A549 treated with RU486 at 1 μM for 4 hours (cell line): ENCODE measurements at places on chromosomes 7 and 10. TPM values are rescaled to one million over a fixed set of nuclear protein-coding genes. Genes with fewer than 3 reads are reported as not detected.

The FKBP9 gene
- total RNA-seq, result 75.7 to 124 TPM (median 88.0 TPM) in 5 replicates

The PLXDC2 gene
- total RNA-seq, result 0.02 to 0.05 TPM (median 0.03 TPM) in 3 of 5 replicates, not detected in the others

The GHRHR gene
- total RNA-seq, result 0.29 TPM in 1 of 5 replicates, not detected in the others

The SLC25A40 gene
- total RNA-seq, result 3.4 to 9.1 TPM (median 7.8 TPM) in 5 replicates

The FGFBP3 gene
- total RNA-seq, result 1.8 to 3.1 TPM (median 2.7 TPM) in 5 replicates

The CRYGN gene
- not detected in 5 replicates for total RNA-seq

The EN2 gene
- 0.62 to 1.0 TPM (median 0.94 TPM) in 5 replicates for total RNA-seq

The GPR37 gene
- 0.53 to 0.79 TPM (median 0.72 TPM) in 5 replicates for total RNA-seq

The PAPOLB gene
- not detected in 5 replicates for total RNA-seq

The PON1 gene
- 0.44 to 1.0 TPM (median 0.66 TPM) in 5 replicates for total RNA-seq

The AKR1C8 gene
- total RNA-seq, result 0.21 TPM in 1 of 5 replicates, not detected in the others
